ENCODE measurements at places on chromosomes 12 and 14. TPM values are rescaled to one million over a fixed set of nuclear protein-coding genes. Genes with fewer than 3 reads are reported as not detected.
A peak's percentile ranks its signal among the peaks of the same experiment; 100 is the strongest.

- H3K27ac ChIP-seq = peak overlapping the region; percentile 43
- no peak overlapping the region for H3K4me3 ChIP-seq
- no peaks in the 10 kb centered on the region for H3K27me3 ChIP-seq
- H3K36me3 ChIP-seq = no peaks in the 10 kb centered on the region
- H3K4me1 ChIP-seq = no peaks in the 10 kb centered on the region
- DNase-seq = peak; percentile 75
These were observed 11.1 kb downstream of the BAG5 start for GRCh38 chr14:103551338-103551762.

DNA sequence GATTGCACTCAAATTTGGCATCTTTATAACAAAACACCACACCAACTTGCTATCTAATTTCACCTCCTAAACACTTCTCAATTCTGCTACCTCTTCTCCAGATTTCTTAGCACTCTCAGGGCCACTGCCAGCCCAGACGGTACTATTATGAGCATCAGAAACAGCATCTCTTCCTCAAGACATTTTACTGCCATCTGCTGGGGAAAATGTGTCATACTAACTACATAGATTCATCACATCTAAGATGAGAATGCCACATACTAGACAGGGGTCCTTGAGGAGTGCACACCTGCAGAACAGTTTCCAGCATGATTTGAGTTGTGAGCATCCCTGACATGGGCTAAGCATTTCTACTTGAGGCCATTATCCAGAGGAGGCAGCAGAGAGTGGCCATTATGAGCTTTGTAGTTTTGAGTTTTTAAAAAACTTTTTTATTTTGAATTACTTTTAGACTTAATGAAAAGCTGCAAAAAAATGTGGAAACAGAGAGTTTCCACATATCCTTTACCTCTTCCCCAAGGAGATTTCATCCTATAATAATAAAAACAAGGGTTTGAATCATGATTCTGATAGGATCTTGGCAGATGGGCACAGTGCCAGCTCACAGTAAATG, 15.1 kb upstream of the GRIP1 start:
- H3K27me3 ChIP-seq = no peaks in the 10 kb centered on the region
- no peaks in the 10 kb centered on the region for H3K36me3 ChIP-seq
- no peak overlapping the region for H3K27ac ChIP-seq

- no peak overlapping the region for H3K4me3 ChIP-seq
- H3K27me3 ChIP-seq = no peaks in the 10 kb centered on the region
- no peak overlapping the region for H3K27ac ChIP-seq
- no peaks in the 10 kb centered on the region for H3K4me1 ChIP-seq
These were observed 9.8 kb downstream of the GALNT6 start for GRCh38 chr12:51381226-51382079.

DNA sequence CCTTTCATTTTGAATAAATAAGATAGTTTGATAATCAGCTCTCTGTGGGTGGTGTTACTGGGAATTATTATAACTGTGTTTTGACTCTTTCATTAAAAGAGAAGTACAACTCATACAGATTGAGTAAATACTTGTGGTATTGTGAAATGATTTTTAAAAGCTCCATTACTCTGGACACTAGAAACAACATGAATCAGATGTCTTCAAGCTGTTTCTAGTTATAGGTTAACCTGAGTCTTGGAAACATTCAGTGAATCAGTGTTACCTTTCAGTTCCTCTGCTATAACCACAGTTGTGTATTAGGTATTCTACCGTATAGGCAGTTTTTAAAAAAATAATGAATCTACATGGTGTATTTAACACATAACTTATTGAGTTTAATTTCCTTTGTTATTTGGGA, 128.4 kb upstream of the SSTR1 start:
- H3K27me3 ChIP-seq = no peaks in the 10 kb centered on the region
- no peak overlapping the region for H3K27ac ChIP-seq
- no peaks in the 10 kb centered on the region for H3K36me3 ChIP-seq

GRCh38 chr14:88604212-88604611, 41.4 kb downstream of the ZC3H14 start:
- H3K27ac ChIP-seq = no peak overlapping the region
- no peaks in the 10 kb centered on the region for H3K27me3 ChIP-seq
- DNase-seq = no peak
- H3K36me3 ChIP-seq = peaks cover 70% of the 10 kb centered on the region

DNA sequence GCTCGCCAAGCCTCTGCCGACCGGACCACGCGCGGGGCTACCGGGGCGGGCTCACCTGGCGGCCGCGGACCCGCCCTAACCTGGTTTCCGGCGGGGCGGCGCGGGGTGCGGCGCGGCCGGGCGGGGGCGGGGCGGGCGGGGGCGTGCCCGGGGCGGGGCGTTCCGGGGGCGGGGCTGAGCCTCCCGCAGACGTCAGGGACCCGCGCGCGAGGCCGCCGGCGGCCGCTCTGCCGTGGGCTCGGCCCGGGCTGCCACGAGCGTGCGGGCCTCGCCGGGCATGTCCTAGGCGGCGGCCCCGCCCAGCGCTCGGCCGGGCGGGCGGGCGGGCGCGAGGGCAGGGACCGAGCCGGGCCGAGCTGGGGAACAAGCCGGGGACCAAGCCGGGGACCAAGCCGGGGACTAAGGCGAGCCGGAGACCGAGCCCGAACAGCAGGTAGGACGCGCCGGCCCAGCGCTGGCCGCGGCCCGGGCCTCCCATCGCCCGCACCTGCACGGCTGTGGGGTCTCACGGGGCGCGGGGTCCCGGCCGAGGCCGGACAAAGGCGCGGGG, at the start of gene CEP170B:
Gene CEP170B, plus strand, starts transcription at position 188 of the 550 bp plus-strand sequence. CDS start 3,183 bp downstream, outside the sequence.
- peaks cover 4% of the 10 kb centered on the region for H3K4me1 ChIP-seq
- no peaks in the 10 kb centered on the region for H3K36me3 ChIP-seq
- peak; percentile 80 for DNase-seq
- peaks cover 2% of the 10 kb centered on the region for H3K27me3 ChIP-seq
- H3K4me3 ChIP-seq = peak within 1 kb of the TSS; percentile 71
- H3K27ac ChIP-seq = peak within 1 kb of the TSS; percentile 85

GRCh38 chr14:91234791-91235114, 9.8 kb downstream of the GPR68 start:
- H3K36me3 ChIP-seq = no peaks in the 10 kb centered on the region
- DNase-seq = no peak
- no peaks in the 10 kb centered on the region for H3K27me3 ChIP-seq

Gene NDUFA9
- total RNA-seq = 96.9 TPM

- no peaks in the 10 kb centered on the region for H3K27me3 ChIP-seq
- no peaks in the 10 kb centered on the region for H3K36me3 ChIP-seq
- no peak for DNase-seq
These were observed 10.1 kb downstream of the KDM2B start for GRCh38 chr12:121570467-121571283.

- no peaks in the 10 kb centered on the region for H3K4me1 ChIP-seq
- no peak overlapping the region for H3K27ac ChIP-seq
- no peaks in the 10 kb centered on the region for H3K36me3 ChIP-seq
- DNase-seq = no peak
- H3K27me3 ChIP-seq = no peaks in the 10 kb centered on the region
These were observed 79.3 kb upstream of the SCN8A start for GRCh38 chr12:51511546-51512260.

Gene PMCH
- total RNA-seq = not detected

Gene TOMM20L
- total RNA-seq = not detected

Gene LDHB
- total RNA-seq = 1,158 TPM

DNA sequence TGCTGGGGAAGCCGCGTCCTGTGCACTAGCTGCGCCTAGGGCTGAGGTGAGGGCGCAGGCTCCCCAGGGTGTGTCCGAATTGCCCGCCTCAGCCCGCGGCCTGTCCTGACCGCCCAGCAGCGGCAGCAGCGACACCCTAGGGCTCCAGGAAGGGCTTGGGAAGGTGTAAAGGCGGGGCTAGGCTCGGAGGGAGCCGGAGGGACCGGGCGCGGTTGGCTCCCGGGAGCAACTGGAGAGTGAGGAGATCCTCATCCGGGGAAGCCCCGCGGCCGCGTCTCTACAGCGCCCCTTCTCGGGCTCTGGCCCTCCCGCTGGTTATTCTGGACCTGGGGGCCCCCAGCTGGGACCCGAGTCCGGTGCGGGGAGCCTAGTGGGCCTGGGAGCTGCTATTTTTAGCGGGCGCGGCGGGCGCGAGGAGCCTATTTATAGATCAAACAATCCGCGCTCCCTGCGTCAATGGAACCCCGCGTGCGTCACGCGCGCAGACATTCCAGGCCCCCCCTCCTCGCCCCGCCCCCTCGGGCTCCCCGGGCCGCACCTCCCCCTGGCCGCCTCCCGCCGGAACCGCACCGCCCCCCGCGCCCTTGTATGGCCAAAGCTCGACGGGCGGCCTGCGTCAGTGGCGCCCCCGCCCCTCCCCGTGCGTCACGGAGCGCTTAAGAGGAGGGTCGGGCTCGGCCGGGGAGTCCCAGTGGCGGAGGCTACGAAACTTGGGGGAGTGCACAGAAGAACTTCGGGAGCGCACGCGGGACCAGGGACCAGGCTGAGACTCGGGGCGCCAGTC, at the start of gene NR4A1:
Gene NR4A1, plus strand, starts transcription at position 685 of the 784 bp plus-strand sequence. CDS start 2,887 bp downstream, outside the sequence.
- H3K27me3 ChIP-seq = no peaks in the 10 kb centered on the region
- H3K4me1 ChIP-seq = no peaks in the 10 kb centered on the region
- peak within 1 kb of the TSS; percentile 96 for H3K27ac ChIP-seq
- peaks cover 3% of the 10 kb centered on the region for H3K36me3 ChIP-seq
- H3K4me3 ChIP-seq = peak within 1 kb of the TSS; percentile 62
- DNase-seq = peak; percentile 98

GRCh38 chr12:68245180-68246021, 8.0 kb downstream of the IL22 start:
- H3K4me3 ChIP-seq = no peak overlapping the region
- H3K36me3 ChIP-seq = no peaks in the 10 kb centered on the region
- H3K4me1 ChIP-seq = no peaks in the 10 kb centered on the region
- DNase-seq = peak; percentile 37
- no peaks in the 10 kb centered on the region for H3K27me3 ChIP-seq

Gene MANSC1
- total RNA-seq = 38.7 TPM

- no peaks in the 10 kb centered on the region for H3K27me3 ChIP-seq
- H3K36me3 ChIP-seq = no peaks in the 10 kb centered on the region
- no peaks in the 10 kb centered on the region for H3K4me1 ChIP-seq
These were observed 138.8 kb upstream of the WSCD2 start for GRCh38 chr12:107990325-107990724.

Gene AMIGO2
- 8.7 TPM for total RNA-seq

Gene RNASE7
- not detected for total RNA-seq

Gene DNAAF2
- 7.7 TPM for total RNA-seq

- no peaks in the 10 kb centered on the region for H3K4me1 ChIP-seq
- H3K27ac ChIP-seq = no peak overlapping the region
- H3K27me3 ChIP-seq = no peaks in the 10 kb centered on the region
- no peak overlapping the region for H3K4me3 ChIP-seq
- no peak for DNase-seq
These were observed 928.7 kb downstream of the LRFN5 start for GRCh38 chr14:42535397-42535796.

GRCh38 chr12:50175716-50176026, 8.5 kb upstream of the CERS5 start:
- H3K4me3 ChIP-seq = no peak overlapping the region
- no peaks in the 10 kb centered on the region for H3K4me1 ChIP-seq
- no peaks in the 10 kb centered on the region for H3K27me3 ChIP-seq
- peaks cover 6% of the 10 kb centered on the region for H3K36me3 ChIP-seq
- H3K27ac ChIP-seq = no peak overlapping the region
- no peak for DNase-seq

- no peaks in the 10 kb centered on the region for H3K36me3 ChIP-seq
- H3K4me3 ChIP-seq = no peak overlapping the region
- H3K4me1 ChIP-seq = no peaks in the 10 kb centered on the region
These were observed 106.8 kb downstream of the TMEM260 start for GRCh38 chr14:56686416-56686815.

DNA sequence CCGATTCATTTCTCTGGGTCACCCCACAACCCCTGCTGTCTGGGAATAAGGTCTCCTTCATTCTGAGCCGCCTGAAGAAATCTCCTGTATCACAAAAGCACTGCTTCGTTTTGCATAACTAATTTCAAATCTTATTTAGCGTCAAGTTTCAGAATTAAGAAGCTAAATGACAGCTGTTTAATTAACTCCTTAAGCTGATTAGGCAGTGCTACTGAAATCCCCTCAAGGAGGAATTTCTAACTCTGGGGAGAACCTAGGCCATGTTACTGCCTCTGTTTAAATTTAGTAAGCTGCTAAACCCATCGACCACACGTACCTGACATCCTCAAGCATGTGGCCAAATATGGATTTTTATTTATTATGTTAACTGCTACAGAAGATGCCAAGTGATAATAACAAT, 373.6 kb downstream of the GLT1D1 start:
- H3K27ac ChIP-seq = no peak overlapping the region
- no peak overlapping the region for H3K4me3 ChIP-seq
- H3K27me3 ChIP-seq = no peaks in the 10 kb centered on the region
- DNase-seq = no peak
- no peaks in the 10 kb centered on the region for H3K36me3 ChIP-seq

GRCh38 chr14:90397425-90398314, 841 bp downstream of the CALM1 start:
- H3K4me3 ChIP-seq = peak overlapping the region; percentile 83
- H3K27ac ChIP-seq = peak overlapping the region; percentile 85
- peaks cover 29% of the 10 kb centered on the region for H3K36me3 ChIP-seq
- peaks cover 20% of the 10 kb centered on the region for H3K4me1 ChIP-seq
- DNase-seq = peak; percentile 69

Gene RFLNA
- 0.76 TPM for total RNA-seq

Gene KRT1
- total RNA-seq = not detected

DNA sequence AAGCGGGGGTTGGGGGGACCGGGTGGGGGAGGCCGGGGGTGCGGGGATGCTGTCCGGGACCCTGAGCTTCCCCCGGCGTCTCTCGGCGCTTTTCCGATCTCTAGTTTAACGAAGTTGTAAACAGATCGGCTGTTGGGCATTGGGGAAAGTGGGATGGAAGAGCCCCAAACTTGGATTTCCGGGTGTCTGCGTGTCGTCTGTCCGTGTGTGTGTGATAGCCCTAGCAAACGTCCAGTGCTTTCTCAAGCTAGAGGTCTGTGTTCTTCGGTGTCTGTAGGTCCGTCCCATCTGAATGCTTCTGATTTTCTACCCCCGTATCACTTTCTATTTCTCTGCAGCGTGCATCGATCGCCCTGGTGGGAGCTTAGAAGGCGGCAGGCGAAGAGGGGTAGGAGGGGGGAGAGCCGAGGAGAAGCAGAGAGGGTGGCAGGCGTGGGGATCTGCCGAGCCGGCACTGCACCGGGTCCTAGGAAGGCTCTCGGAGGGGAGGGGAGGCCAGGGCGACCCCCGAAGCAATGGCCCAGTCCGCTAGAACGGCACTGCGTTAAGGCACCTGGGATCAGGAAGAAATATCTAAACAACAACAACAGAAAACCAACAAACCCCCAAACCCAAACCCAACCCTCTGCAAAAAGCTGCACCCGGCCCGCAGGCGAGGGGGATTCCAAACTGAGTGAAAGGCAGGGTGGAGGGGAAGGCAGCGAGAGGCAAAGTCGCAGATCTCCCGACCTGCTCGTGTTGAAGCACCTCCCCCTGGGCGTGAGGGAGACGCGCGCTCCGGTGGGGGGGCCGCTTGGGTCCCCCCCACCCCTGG, 1.0 kb downstream of the KCNA1 start:
- H3K4me1 ChIP-seq = no peaks in the 10 kb centered on the region
- no peaks in the 10 kb centered on the region for H3K36me3 ChIP-seq
- peaks cover 37% of the 10 kb centered on the region for H3K27me3 ChIP-seq
- H3K27ac ChIP-seq = no peak overlapping the region
- DNase-seq = peak; percentile 34

DNA sequence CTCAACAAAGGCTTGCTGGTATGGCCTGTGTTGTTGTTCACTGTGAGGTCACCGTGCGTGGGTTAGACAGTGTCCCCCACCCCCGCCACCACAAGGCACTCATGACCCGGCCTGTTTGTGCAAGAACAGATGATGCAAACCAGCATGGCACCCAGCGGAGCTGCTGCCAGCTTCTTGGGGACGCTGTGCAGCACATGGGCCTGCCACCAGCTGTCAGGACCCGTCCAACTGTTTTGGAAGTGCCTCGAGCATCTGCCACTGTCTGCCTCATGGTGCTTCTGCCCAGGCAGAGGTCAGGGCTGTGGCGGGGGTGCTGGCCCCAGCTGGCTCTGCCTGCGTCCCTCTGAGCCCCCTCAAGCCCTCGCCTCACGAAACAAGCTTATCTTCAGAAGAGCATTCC, 1.5 kb downstream of the ASB2 start:
- H3K36me3 ChIP-seq = no peaks in the 10 kb centered on the region
- no peak overlapping the region for H3K27ac ChIP-seq
- H3K4me3 ChIP-seq = no peak overlapping the region
- DNase-seq = no peak
- H3K4me1 ChIP-seq = no peaks in the 10 kb centered on the region
